Activated B cell treated with CpG ODN at 0.5 μM for 24 hours (primary cell): ENCODE measurements at places on chromosomes 2 and 18.

DNA sequence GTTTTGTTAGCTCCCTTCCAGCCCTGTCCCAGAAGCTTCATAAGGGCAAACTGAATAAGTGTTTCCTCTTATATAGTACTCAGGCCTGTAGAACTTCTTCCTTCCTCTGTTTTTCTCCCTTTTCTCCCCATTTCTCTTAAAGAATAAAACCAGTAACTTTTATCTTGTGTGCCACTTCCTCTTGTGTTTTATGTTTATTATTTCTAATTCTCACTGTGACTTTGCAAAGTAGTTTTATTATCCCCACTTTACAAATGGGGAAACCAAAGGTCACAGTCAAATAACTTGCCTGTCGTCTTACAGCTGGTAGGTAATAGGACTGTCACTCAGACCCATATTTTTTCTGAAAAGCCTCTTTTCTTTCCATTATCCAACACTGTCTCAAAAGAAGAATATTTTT lies 42.4 kb downstream of the RBBP8 start:
- no peak for DNase-seq

DNA sequence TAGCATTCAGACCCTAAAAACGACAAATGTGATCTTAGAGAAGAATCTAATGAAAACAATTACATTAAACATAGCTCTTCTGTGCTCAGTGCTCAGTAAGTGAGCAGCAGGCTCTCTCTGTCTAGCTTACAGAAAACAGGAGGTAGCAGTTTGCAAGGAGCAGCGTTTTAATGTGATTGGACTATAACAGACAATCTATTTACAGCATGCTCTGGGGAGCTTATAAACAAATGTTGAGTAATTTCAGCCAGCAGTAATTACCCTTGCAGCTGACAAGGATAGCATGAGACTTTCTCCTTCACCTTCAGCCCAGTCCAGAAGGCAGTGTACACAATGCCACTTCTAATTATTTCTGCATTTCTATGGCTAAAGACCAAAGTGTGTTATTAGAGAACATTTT lies 270.4 kb downstream of the FIGN start:
- DNase-seq = no peak

- no peak for DNase-seq
These were observed 399.0 kb upstream of the ID2 start for GRCh38 chr2:8282858-8283252.

DNA sequence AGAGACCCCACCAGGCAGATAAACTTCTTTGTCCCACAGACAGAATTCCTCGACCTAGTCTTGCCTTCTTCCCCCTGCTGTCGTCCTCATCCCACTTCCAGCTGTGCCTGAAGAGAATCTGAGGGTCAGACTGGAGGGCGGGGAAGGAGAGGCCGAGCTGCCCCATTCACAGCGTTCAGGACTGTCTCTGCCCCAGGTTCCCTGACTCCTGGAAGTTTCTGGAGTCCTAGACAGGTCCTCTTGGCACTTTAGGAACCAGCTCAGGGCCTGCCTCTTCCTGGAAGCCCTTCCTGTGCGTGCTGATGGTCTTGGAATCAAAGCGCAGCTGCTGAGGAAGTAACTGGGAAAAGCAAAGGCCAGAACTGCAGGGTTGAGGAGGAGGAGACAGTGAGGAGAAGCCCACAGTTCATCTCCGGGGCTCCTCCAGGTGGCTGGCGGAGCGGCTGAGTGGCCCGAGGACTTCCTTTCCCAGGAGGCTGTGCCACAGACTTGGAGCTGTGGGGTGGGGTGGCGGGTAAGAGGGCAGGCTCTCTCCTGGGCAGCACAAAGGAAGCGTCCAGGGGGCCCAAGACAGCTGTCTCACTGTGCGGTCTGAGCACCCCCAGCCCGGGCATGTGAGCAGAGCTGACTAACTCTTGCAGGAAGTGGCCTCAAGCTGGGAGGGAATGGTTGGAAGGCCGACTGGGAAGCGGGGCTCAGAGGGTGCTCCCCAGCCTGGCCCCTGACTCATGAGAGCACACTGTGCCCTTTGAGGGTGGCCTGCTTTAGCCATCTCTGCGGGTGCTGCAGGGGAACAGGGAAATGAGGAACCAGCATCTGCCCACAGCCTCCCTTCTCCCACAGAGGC lies 39.5 kb downstream of the SDC1 start:
- no peak for DNase-seq
